ENCODE measurements at places on chromosomes 1 and 21.

GRCh38 chr1:10540277-10541005 is 65.7 kb downstream of the PEX14 start:
- peak overlapping the region; percentile 24 for H3K4me3 ChIP-seq
- peak overlapping the region; percentile 55 for H3K27ac ChIP-seq
- peaks cover 37% of the 10 kb centered on the region for H3K4me1 ChIP-seq
- no peaks in the 10 kb centered on the region for H3K27me3 ChIP-seq
- no peaks in the 10 kb centered on the region for H3K36me3 ChIP-seq

- no peaks in the 10 kb centered on the region for H3K4me1 ChIP-seq
- H3K4me3 ChIP-seq: no peak overlapping the region
- no peak overlapping the region for H3K27ac ChIP-seq
- DNase-seq: no peak
Measured at GRCh38 chr1:43493661-43494450, 36.8 kb upstream of the PTPRF start.

GRCh38 chr1:107140703-107141490 is at the start of gene NTNG1:
NTNG1 (plus strand) TSS chr1:107141039.
- DNase-seq: no peak
- peaks cover 12% of the 10 kb centered on the region for H3K4me1 ChIP-seq
- H3K27ac ChIP-seq: no peak within 1 kb of the TSS
- no peaks in the 10 kb centered on the region for H3K36me3 ChIP-seq

- H3K27me3 ChIP-seq: no peaks in the 10 kb centered on the region
- no peaks in the 10 kb centered on the region for H3K4me1 ChIP-seq
- H3K36me3 ChIP-seq: no peaks in the 10 kb centered on the region
Measured at GRCh38 chr1:194366705-194367104, 1180.3 kb upstream of the B3GALT2 start.

DNA sequence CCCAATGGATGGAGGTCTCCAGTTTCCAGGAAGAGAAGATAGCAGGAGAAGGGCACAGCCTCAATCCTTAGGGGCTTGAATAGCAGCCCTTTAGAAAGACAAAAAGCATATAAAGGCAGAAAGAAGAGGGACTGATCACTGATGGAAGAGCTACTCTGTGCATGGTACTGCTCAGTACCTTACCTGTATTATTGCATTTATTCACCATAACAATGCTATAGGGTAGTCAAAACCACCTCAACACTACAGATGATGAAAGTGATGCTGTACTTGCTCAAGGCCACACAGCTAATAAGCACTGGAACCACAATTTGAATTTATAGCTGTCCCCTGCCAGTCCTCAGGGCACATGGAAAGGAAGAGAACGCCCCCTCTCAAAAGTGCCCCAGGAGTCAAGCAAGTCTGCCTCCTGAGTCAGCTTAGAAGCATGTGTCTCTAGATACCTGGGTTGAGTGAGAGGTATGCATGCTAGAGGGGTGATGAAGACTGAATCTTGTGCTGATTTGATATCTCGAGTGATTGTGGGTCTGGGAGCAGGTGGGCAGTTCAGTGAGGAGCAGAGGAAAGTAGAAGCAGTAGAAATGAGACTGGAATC is 13.6 kb downstream of the DDAH1 start:
- no peak overlapping the region for H3K4me3 ChIP-seq
- no peak overlapping the region for H3K27ac ChIP-seq
- H3K4me1 ChIP-seq: peaks cover 20% of the 10 kb centered on the region
- DNase-seq: no peak
- no peaks in the 10 kb centered on the region for H3K36me3 ChIP-seq
- no peaks in the 10 kb centered on the region for H3K27me3 ChIP-seq
